Fibroblast of skin of back (primary cell): ENCODE measurements at places on chromosomes 4 and X.

GRCh38 chrX:12704706-12705105, 86.5 kb upstream of the PRPS2 start:
- DNase-seq = no peak

DNA sequence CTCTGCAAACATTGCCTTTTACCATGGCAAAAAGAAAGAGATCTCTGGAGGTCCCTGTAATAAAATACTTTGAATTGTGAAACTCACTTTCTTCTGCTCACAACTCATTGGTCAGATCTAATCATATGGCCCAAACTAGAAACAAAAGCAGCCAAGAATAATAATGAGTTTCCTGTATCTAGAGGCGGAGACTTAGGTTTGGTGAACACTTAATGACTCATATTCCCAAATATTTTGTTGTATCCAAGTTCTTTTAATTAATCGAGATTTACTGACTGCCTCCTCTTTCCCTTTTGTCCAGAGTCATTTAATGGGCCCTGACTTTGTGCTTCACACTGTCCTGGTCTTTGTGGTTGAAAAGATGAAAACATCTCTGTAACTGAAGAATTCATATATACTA, 190.6 kb downstream of the CCSER1 start:
- peak; percentile 91 for DNase-seq

- DNase-seq = no peak
These were observed 187.5 kb upstream of the ANKRD50 start for GRCh38 chr4:124899997-124900396.

- peak; percentile 65 for DNase-seq
These were observed 12.0 kb downstream of the EREG start for GRCh38 chr4:74376888-74377483.

GRCh38 chr4:53197772-53198142, 168.1 kb downstream of the SCFD2 start:
- DNase-seq = no peak

DNA sequence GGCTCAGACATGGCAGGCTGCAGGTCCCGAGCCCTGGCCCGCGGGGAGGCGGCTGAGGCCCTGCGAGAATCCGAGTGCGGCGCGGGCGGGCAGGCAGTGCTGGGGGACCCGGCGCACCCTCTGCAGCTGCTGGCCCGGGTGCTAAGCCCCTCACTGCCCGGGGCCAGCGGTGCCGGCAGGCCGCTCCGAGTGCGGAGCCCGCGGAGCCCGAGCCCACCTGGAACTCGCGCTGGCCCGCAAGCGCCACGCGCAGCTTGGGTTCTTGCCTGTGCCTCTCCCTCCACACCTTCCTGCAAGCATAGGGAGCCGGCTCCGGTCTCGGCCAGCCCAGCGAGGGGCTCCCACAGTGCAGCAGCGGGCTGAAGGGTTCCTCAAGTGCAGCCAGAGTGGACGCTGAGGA, 97.5 kb downstream of the QDPR start:
- no peak for DNase-seq

GRCh38 chrX:48076343-48076742, 4.9 kb upstream of the ZNF630 start:
- no peak for DNase-seq

DNA sequence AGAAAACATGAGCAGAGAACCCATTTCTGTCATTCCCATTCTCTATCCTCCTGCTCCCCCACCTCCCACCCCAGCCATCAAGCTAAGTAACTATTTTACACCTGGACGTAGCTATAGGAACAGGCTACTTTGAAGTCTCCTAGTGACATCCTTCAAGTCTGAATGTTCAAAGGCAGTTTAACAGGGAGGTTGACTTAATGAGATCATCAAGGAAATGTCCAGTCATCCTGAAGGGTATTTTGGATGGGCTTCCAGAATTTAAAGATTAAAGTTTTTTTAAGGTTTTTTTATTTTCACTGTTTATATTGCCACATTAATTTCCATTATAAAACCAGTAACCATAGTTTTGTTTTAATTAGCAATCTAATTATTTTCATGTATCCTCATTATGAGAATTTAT, 41.1 kb downstream of the HPF1 start:
- DNase-seq = peak; percentile 40

DNA sequence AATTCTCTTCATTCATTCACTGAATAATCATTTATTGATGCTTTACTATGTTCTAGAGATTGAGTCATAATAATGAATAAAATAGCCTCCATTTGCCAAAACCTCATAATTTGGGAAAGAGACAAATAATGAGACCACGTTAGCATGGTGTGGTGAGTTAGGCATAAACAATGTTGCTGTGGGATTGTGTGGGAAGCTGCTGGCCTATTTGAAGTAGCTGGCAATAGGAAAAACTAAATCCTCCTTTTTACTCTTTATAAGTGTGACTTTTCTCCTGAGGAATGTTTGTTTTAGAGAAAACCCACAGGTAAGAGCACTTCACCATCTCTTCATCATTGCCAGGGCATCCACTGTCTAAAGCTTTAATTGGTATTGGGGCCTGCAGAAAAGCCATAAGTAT, 95.3 kb downstream of the AREG start:
- DNase-seq = no peak

DNA sequence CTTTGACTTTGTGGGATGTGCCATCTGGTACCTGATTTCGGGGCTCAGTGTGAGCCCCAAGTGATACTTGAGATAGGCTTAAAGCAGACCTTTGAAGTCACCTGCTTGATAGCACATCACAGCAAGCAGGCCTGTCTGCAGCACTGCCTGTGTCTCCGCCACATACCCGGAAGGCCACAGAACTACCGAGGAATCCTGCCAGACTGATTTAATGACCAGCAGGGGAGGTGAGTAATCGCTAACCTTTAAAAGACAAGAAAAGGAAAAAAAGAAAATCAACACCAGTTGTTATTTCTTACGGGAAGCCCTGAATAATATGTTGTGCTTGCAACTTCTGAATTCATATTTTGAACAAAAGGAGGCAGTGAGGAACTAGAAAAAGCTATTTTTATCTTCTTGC, 6.8 kb downstream of the PTCHD1 start:
- peak; percentile 18 for DNase-seq

DNA sequence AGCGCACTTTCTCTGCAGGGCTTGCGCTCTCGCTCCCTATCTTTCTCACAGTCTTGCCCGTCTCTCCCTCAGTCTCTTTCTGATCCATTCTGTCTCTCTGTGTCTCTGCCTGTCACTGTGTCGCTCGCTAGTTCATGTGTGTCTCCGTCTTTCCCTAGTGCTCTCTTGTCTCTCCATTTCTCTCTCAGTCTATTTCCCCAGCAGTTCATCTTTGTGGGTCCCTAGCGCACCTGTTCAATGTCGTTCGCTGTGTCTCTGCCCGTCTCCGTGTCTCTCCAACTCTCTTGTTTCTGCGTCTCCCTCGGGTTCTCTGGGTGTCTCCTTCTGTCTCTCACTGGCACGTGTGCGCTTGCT, 1.5 kb downstream of the GPR101 start:
- no peak for DNase-seq

DNA sequence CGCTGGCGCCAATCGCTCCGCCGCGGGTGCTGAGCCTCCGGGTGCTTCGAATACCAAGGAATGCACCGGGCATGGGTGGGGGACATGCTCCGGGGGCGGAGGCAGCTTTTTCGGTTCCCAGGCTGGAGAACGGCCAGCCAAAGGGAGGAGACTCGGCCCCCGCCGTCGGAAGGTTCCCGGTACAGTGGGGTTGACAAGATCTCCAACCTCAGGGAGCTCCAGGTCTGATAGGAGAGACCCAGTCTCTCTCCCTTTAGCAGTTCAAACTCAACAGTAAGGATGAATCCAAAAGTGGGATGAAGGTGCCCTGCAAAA, 29.1 kb upstream of the BCORL1 start:
- no peak for DNase-seq

- DNase-seq = no peak
These were observed 126.6 kb downstream of the HNRNPD start for GRCh38 chr4:82247171-82247570.

GRCh38 chrX:123899701-123900100, 39.8 kb downstream of the XIAP start:
- DNase-seq = peak; percentile 35

DNA sequence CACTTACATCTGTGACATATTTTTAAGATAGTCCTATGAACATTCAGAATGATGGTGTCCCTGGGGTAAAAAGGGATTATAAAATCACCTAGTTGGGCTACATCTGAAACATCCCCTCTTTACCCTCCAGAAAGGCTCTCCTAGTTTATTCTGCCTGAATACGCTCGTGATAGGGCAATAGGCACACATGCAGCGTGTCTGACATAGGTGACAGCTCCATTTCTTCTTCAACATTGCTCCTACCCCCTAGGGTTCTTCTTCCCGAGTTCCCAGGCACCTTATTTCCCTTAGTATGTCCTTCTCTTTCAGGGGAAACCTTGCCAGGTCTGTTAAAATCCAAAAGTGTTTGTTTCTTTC, 27.1 kb upstream of the CFAP299 start:
- DNase-seq = no peak

GRCh38 chr4:133151341-133151690, 2.2 kb downstream of the PCDH10 start:
- DNase-seq = peak; percentile 26

DNA sequence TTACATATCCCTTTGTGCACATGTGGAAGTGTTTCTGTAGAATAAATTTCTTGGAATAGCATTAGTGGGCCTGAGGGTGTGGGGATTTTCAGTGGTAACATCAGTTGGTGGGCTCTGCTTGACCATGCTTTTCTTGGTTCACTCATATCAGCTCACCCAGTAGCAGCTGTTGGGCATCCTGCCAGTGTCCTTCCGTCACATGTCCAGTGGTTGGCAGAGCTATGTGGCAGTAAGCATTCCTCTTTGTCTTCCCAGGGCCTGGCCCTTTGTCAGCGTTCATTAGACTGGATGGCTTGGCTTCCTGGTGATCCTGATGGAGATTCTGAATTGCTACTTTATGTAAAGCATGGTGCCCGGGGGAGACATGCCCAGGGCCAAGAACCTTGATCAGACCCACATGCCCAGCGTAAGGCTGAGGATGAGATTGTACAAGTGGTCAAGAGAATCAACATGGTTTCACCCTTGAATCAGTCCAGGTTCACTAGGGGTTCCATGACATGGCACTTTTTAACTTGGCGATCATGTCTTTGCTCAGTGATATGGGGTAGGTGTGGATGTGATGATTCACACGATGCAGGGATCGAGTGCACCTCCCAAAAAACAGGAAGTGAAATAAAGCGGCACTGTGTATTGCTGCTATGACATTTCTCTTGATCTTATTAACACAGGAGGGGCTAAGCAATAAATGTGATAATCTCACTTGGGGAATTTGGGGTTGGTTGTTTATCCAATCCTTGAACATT, 72.1 kb upstream of the IGFBP7 start:
- DNase-seq = no peak

DNA sequence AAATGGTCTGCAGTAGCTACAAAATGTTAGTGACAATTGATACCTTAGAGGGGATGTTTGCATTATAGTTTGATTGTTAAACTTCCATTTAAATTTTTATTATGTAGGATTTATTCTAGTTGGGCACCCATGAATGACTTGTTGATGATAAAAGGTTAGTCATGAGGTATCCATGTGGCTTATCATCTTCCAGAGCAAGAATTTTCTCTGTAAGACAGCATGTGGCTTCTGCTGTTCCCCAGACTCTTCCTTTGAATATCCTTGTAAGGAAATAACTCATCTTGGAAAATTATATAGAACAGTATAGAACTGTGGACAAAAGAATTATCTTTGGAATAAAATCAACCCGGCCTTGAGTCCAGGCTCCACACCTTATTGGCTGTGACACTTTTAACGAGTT, 40.1 kb upstream of the KLHL8 start:
- peak; percentile 7 for DNase-seq

GRCh38 chrX:103453655-103454054, 65.6 kb downstream of the RAB40A start:
- peak; percentile 95 for DNase-seq

DNA sequence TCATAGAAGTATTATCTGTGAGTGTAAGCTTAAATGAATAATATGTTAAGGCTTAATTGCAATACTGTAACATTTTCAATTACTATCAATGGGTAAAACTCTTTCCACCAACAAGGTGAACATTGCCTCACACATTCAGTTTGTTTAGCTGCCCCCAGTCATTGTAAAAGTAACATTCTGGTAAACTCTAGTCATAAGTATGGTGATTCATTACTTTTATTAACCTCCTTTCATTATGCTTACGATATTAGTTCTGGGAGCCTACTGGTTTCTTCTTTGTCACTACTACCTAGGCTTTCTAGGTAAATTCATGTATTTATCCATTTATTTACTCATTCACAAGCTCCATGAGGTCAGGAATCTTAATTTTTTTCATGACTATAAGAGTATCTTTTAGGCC, 412.8 kb upstream of the SLIT2 start:
- no peak for DNase-seq

DNA sequence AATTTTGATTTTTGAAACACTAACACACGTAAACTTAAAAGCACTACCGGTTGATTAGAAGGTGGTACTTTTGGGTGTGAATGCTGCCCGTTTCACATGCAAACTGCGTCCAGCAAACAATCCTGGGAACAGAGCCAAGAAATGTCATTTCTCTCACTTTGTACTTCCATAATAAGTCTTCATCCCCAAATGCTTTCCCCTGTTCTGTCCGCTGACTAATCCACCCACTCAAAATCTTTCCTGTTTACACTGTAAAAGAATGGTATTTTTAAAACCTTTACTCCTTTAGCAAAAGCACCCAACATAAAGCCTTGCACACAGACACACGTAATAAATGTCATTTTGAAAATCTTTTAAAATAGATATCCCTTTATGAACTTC, 39.1 kb upstream of the PDLIM5 start:
- peak; percentile 76 for DNase-seq

GRCh38 chr4:177323416-177323815, 13.7 kb downstream of the NEIL3 start:
- no peak for DNase-seq

DNA sequence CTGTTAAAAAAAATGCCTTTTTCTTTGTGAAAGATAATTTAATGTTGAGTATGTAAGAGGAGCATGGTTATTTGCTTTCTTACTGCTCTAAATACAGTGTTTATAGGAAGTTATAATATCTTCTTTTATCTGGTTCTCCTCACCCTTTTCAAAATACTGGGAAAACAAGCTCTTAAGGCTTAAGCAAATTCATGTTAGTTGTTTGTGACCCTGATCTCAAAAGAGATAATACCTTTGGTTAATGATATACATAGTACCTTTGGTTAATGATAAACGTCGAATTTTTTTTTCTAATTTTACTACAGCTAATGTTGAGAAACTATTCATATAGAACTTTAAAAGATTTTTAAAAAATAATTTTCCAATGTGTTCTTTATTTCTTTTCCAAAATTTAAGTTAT, 180.1 kb downstream of the RAPGEF2 start:
- no peak for DNase-seq

DNA sequence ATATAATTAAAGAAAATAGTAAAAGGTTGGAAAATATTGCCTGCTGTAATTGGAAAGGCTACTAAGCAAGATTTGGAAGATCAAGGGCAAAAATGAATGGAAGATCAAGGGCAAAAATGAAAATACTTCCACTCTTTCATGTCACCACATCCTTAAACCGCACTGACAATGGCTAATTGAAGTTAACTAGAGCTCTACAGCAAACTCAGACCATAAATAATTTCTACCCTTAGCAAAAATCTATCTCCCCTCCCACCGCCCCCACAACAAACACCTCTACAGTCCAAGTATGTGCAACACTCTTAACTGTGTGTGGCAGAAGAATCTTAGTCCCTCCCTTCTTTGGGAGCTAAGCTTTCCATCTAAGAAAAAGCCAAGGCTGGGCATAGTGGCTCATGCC, 27.1 kb downstream of the ATP11C start:
- no peak for DNase-seq
